ENCODE measurements at places on chromosomes 4 and X.
A peak's percentile ranks its signal among the peaks of the same experiment; 100 is the strongest.

- no peak for DNase-seq
Measured at GRCh38 chrX:72349190-72349589, 43.5 kb upstream of the CITED1 start.

GRCh38 chr4:168622600-168622999 lies 125.7 kb downstream of the PALLD start:
- DNase-seq = no peak

GRCh38 chr4:140790765-140791164 lies 34.6 kb upstream of the TBC1D9 start:
- no peak for DNase-seq

- DNase-seq = no peak
Measured at GRCh38 chr4:9979101-9979701, 42.1 kb downstream of the SLC2A9 start.

GRCh38 chrX:22059775-22060174 lies 27.6 kb downstream of the PHEX start:
- DNase-seq = no peak

DNA sequence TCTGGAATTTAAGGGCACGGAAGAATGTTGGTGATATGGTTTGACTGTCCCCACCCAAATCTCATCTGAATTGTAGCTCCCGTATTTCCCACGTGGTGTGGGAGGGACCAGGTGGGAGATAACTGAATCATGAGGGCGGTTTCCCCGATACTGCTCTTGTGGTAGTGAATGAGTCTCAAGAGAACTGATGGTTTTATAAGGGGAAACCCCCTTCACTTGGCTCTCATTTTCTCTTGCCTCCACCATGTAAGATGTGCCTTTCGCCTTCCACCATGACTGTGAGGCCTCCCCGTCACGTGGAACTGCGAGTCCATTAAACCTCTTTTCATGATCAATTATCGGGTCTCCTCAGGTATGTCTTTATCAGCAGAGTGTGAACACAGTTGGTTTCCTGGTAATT lies 25.6 kb upstream of the DHRSX start:
- DNase-seq = no peak

DNA sequence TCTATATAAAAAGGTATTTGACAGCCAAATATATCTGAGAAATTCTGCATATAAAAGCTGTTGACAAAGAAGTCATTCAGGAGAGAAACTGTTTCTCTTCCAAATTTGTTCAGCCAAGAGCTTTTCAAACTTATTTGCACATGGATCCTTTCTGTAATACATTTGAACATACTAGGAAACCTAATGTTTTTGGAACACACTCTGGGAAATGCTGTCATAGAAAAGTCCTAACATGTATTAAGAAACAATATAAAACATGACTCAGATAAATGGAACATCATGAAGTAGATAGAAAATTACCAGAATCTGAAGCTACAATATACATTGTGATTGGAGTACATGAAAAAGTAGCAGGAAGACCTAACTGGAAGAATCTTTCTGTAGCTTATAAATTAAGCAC lies 781.5 kb upstream of the EPHA5 start:
- no peak for DNase-seq

DNA sequence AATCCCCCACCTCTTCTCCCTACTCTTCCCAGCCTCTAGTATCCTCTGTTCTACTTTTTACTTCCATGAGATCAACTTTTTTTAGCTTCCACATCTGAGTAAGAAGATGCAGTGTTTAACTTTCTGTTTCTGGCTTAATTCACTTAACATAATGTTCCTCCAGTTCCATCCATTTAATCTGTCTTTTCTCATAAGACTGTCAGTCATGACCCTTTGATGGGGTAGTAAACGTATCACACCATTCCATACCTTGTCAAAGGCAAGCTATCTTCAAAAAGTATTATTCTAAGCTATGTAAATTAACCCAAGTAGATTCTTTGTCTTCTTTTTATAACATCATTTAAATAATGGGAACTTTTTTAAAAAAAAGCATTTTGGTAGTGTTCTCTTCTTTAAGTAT lies 15.0 kb upstream of the GBA3 start:
- no peak for DNase-seq

DNA sequence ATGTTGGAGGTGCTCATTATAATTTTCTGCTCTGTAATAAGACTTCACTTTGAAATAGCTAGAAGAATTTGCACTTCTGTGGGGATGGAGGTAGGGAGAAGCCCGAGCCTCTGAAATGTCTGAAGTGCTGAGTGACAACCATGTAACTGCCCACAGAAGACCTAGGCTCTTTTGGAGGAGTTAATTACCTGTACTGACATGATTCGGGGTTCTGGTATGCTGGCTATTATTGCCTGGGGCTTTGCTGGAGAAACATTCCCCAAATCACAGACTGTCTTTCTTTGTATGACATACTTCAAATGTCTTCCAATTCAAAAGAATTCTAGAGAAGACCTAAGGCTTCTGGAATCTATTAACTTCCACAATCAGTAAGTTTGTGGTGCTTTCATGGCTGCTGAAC lies 211.2 kb upstream of the POF1B start:
- DNase-seq = no peak

- DNase-seq = no peak
Measured at GRCh38 chr4:109690690-109691410, 12.4 kb downstream of the CASP6 start.

GRCh38 chr4:81211956-81212355 lies 3.1 kb downstream of the PRKG2 start:
- no peak for DNase-seq

GRCh38 chrX:11541510-11541909 lies 124.2 kb downstream of the ARHGAP6 start:
- DNase-seq = no peak

DNA sequence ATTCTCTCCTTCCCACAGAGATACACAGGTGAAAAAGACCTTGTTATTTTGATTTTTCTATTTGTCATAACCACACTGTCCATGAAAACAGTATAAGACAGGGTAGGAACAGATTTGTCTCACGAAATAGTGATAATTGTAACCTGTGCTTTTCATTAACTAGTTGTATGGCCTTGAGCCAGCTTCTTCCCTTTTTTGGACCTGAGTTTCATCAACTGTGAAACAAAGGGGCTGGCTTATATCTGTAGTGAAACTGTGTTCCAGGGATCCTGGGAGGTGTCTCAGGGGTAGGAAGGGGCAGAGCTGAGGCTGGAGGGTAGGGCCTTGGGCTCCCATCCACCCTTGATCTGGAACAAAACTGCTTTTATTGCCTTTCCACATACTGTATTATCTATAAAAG lies 50.9 kb downstream of the MED28 start:
- DNase-seq = no peak

DNA sequence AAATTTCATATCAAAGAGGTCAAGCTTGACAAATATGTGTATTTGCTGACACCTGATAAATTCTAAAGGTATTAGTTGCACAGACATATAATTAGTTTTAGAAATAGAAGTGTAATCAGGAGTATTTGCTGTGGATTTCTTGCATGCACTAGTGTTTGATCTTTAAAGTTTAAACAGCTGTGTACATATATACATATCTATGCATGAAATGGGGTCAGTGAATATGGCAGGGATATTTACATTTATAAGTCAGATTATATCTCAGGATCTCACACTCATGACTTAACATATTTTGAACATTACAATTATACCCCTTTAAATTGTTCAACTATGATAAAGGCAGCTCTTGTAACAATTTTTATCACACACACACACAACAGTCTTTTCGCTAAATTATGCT lies 547.4 kb upstream of the ACTRT1 start:
- DNase-seq = no peak

DNA sequence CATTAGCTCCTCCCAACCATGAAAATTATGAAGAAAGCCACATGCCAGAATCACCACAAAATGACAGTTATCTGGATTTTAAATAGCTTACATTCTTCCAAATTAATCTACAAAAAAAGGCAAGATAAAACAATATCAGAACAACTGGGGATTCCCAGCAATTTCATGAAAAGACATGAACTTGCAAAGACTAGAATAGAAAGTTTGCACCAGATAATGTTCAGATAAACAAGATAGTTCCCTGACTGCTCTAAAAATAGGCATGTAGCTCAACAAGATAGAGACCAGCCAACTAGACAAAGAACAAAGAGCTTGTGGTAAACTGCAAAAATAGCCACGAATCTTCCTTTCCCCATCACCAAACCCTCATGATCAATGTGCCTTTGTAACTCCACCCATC lies 30.3 kb upstream of the DDX53 start:
- DNase-seq = no peak

GRCh38 chr4:15956179-15956850 lies 6.7 kb downstream of the FGFBP2 start:
- peak; percentile 14 for DNase-seq

DNA sequence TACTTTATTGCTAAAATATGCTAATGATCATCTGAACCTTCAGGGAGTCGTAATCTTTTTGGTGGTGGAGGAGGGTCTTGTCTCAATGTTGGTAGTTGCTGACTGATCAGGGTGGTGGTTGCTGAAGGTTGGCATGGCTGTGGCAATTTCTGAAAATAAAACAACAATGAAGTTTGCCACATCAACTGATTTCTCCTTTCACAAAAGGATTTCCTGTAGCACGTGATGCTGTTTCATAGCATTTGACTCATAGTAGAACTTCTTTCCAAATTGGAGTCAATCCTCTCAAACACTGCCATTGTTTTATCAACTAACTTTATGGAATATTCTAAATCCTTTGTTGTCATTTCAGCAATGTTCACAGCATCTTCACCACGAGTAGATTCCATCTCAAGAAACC lies 19.3 kb downstream of the DDIT4L start:
- DNase-seq = no peak

DNA sequence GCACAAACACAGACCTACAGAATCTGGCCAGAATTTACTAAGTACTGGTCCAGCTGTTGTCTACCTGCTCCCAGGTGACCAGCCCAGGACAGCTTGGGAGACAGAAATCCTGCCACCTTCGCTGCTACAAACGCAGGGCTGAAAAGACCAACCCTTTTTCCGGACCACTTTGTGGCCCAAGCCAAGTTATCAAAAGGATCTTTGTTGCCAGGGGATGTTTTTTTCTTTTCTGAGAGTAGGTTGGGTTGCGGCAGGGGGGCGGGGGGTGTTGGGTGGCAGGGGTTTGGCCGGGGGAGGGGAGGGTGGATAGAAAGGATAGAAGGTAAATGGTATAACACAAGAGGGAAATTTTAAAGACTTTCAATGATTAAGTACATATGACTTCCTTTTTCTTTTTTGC lies 63.4 kb downstream of the STOX2 start:
- DNase-seq = no peak

DNA sequence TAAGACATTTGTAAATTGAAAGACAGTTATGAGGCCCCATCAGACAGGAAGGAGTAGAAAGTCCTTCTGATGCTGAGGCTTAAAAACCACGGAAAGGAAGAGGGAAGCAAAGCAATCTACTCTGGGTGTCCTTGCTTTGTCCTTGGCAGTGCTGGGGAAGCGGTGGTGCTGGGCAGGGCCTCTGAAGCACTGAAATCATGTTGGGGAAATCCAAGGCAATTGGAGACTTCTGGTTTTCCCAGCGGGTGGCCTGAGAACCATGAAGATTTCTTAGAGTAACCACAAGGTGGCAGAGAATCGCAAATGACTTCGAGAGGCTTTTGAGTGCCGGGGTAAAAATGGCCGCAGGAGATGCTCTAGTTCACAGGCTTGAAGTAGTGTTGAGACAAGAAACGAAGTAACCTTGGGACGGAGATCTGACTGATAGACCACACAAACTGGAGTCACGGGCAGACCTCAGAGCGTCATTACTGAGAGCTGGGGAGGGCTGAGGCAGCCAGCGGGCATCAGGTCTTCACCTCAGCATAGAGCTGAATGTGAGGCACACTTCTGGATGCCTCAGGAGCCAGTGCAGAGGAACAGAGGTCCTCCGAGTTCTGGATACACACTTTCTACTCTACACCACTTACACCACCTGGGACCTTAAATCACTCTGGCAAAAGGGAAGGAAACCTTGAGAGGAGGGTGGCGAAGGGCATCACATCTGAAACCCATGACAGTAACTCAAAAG lies 130.7 kb upstream of the GPRIN3 start:
- no peak for DNase-seq

- no peak for DNase-seq
Measured at GRCh38 chr4:85740431-85740861, 265.5 kb downstream of the ARHGAP24 start.

DNA sequence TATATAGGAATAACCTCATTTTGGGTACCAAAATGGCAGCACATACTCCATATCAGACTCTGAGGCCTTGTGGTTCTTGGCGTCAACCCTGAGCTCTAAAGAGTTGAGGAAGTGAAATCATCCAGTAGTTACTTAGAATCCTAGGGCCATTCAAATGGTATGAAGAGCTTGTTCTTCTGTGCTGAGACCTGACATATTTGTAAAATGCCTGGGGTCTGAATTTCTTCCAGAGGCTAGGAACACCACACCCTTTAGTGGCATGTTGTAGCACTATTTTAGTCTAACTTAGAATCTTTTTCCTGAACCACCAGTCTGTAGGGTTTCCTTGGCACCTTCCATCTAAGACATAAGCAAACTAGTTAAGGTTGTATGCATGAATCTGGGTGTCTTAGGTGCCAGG lies 18.1 kb upstream of the GDPD2 start:
- no peak for DNase-seq

- no peak for DNase-seq
Measured at GRCh38 chr4:6333301-6334202, 63.9 kb downstream of the WFS1 start.

DNA sequence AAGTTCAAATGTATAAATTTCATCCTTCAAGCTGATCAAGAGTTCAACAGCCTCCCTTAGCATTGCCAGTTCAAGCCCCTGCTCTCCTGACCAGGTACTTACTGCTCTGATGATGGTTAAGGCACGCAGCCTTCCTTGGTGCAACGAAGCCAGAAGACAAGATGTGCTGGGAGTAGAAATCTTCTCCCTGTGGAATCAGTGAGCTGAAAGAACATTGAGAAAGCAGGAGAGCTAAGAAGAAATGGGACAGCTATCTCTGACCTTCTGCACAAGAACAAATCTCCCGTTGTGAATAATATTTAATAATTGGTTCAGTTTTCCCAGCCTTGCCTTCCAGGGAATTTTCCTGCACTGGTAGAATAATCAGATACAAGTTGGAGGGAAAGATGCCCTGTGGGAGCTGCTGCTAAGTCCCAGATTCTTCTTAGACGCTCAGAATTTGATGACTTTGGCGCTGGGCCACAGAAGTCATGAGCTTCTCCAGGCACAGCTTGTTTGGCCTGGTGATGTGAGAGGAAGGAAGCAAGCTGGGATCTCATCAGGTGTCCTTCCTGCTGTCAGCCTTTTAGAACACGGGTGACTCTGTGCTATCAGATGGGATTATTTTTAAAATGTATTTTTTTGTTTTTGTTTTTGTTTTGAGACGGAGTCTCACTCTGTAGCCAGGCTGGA lies 77.8 kb downstream of the CD38 start:
- no peak for DNase-seq

DNA sequence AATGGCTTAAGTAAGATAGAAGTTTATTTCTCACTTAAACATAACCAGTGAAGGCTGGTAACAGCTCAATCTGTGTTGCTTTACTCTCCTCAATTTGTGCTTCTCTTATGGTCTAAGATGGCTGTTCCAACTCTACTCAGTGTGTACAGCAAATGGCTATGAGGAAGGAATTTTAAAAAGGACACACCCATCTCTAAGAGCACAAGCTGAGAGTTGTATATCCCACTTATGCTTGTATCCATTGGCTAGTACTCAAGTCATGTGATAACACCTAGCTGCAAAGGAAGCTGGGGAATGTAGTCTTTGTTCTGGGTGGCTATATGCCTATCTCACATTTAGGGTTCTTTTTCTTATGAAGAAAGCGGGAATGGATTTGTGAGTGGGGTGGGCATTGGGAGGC lies 63.3 kb downstream of the GPAT3 start:
- no peak for DNase-seq
